ENCODE measurements at places on chromosomes 7 and 10.

GRCh38 chr10:29237786-29238185 is 51.1 kb upstream of the LYZL1 start:
- DNase-seq, result no peak

DNA sequence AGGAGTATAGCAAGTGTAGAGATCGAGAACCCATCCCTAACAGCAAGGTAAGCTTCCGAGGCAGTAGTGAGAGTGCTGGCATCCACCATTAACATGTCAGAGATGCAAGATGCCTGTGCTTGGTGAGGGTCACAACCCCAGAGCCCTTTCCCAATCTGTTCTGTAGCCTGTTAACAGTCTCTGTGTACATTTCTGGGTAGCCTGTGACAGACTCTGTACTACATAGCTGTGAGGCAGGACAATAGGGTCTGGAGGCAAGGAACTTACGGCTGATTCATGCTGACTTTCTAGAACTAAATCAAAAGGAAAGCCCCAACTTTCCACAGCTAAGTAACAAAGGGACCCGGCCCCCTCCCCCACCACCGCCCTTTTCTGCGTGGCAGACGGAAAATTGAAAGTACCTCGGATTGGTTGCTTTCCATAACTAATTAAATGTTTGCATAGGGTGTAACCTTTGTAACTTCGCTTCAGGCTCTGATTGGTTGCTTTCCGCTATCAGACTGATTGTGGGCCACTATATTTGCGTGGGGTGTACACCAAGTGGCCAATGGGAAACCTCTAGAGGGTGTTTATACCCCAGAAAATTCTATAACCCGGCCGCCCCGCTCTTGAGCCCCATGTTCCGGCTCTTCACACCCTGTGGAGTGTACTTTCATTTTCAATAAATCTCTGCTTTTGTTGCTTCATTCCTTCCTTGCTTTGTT is 1.4 kb upstream of the TMEM168 start:
- no peak for DNase-seq

- DNase-seq, result no peak
Measured at GRCh38 chr7:27245124-27245797, 2.7 kb downstream of the EVX1 start.

- no peak for DNase-seq
Measured at GRCh38 chr10:16965740-16966447, 148.7 kb upstream of the RSU1 start.

DNA sequence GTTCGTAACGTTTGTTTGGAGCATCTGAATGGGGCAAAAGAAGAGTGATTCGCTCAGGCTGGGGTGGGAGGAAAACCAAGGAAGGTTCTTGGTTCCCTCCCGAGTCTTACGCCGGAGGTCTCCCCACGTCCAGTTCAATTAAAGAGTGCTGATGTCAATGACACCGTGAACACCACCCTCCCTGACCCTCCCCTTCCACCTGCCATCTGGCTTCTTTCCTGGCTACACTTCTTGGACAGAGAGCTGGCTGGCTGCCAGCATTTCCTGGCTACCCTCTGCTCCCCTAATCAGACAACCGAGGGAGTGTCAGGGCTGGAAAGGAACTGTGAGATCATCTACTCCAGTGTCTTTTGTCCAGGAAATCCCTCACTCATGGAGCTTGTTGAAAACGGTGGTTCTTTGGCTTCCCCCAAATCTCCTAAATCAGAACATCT is 24.1 kb upstream of the FFAR4 start:
- no peak for DNase-seq

GRCh38 chr10:130425169-130425568 is 289.0 kb downstream of the GLRX3 start:
- no peak for DNase-seq

DNA sequence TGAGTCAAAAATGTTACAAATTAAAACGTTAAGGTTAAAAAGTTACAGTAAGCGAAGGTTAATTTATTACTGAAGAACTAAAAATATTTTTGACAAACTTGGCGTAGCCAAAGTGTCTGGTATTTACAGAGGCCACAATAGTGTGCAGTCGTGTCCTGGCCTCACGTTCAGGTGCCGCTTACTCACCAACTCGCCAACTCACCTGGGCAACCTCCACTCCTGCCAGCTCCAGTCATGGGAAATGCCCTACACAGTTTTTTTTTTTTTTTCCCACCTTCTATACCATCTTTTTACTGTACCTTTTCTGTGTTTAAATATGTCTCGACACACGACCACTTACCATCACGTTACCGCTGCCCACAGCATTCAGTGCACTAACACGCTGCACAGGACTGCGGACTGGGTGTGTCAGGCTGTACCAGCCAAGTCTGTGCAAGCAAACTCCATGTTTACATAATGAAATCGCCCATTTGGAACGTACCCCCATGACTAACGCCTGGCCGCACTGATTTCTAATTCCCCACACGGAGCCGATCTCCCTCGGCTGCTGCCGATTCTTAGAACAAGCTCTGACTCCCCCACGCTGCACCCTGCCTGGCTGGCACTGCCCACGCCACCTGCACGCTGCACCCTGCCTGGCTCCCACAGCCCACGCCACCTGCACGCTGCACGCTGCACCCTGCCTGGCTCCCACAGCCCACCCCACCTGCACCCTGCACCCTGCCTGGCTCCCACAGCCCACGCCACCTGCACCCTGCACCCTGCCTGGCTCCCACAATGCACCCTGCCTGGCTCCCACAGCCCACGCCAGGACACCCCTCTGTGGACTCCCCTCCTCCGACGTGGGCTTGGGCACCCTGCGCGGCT is 203.1 kb downstream of the ZMYND11 start:
- no peak for DNase-seq

All from naive thymus-derived CD8-positive, alpha-beta T cell (primary cell).